ENCODE measurements at places on chromosomes 6 and 20. TPM values are rescaled to one million over a fixed set of nuclear protein-coding genes. Genes with fewer than 3 reads are reported as not detected.

Gene SRSF12
- 20.1 TPM for polyA plus RNA-seq

Gene SCAF8
- 65.7 TPM for polyA plus RNA-seq

DNA sequence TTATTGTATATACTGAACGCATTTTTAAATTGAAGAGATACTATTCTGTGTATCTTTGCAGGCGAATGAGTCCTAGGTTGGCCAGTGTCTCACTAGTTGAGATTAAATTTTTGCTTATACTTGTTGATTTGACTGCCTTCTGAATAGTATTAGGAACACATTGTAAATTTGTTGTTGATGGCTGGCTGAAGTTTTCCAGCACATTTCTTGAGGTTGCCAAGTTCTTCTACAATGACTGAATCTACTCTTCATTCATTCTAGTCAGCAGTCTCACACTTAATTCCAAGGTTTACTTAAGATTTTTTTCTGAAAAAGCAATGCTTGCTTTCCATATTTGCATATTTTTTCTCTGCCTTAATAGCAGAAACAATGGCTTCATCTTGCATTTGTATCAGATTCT lies 151.7 kb downstream of the ZFAND3 start:
- DNase-seq, result no peak

- DNase-seq, result no peak
These were observed 116.3 kb downstream of the ERMARD start for GRCh38 chr6:169867751-169868191.

Gene SIRPG
- not detected for polyA plus RNA-seq

Gene NECAB3
- polyA plus RNA-seq, result 13.3 TPM

DNA sequence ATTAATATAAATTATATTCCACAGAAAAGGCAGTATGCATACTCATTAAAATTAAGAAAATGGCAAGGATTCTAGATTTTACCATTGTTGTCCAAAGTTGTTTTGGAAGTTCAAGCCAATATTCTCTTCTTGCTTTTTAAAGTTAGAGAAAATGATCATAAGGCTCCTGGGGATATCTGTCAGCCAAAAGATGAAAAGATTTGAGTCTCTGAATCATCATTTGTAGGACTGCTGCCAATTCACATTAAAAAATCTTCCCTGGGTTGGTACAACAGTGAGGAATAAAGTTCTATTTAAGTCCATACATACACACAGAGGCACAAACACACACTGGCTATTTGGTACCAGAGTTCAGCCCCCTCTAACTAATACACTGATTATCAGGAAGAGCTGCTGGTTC lies 620.1 kb downstream of the COL12A1 start:
- DNase-seq, result no peak

- no peak for DNase-seq
These were observed 652.8 kb upstream of the CITED2 start for GRCh38 chr6:140027219-140027618.

- no peak for DNase-seq
These were observed 34.2 kb downstream of the KATNA1 start for GRCh38 chr6:149614337-149614736.

GRCh38 chr20:53130795-53131194 lies 158.6 kb downstream of the TSHZ2 start:
- no peak for DNase-seq

Gene SLC44A4
- polyA plus RNA-seq, result 52.6 TPM

DNA sequence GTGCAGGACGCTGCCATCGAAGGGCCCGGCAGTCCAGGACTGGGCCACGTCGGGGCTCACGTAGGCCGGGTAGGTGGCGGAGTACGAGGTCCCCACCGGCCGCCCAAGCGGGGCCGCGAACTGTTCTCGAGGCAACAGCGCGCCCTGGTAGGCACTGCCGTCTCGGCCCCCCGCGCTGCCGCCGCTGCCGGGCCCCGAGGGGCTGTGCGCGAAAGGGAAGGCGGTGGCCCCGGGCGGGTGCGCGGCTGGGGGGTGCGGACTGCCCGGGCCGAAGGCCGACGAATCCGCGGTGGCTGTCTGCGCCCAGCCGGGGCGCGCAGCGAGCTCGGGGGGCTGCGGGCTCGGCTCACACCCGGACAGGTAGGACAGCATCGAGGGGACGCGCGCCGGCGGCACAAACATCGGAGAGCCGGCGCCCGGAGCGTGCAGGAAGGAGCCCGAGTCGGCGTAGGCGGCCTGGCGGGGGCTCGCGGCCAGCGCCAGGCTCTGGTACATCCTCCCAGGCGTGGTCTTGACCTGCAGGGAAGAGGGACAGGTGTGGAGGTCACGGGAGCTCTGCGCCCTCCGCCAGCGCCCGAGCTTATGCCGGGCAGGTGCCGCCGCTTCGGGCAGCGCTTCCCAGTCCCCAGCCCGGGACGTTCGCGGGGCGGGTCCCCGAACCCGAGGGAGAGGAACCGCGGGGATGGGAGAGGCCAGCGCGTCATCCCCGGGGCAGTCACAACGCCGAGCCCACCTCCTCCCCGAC lies 596 bp downstream of the GATA5 start:
- DNase-seq, result no peak

- DNase-seq, result no peak
These were observed 55.3 kb downstream of the DNAAF9 start for GRCh38 chr20:3352202-3352601.

- DNase-seq, result no peak
These were observed 16.9 kb upstream of the SNAI1 start for GRCh38 chr20:49965781-49966305.

Gene LIME1
- 4.3 TPM for polyA plus RNA-seq

DNA sequence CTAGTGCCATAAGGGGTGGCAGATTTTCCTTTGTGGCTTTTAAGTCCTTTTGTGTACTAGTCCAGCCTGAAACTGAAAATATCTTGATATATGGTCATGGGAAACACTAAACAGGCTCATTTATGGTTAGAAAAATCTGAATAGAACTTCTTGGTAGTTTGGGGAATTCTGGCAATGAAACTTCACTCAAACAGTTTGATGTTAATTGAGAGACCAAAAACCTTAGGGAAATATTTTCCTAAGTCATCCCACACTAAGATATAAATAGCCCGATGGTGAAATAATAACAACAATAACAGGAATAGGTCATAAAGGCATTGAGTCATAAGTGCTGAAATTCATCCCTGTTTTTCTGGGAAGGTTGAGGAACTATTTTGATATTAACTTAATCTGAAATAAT lies 146.2 kb upstream of the SMLR1 start:
- no peak for DNase-seq

DNA sequence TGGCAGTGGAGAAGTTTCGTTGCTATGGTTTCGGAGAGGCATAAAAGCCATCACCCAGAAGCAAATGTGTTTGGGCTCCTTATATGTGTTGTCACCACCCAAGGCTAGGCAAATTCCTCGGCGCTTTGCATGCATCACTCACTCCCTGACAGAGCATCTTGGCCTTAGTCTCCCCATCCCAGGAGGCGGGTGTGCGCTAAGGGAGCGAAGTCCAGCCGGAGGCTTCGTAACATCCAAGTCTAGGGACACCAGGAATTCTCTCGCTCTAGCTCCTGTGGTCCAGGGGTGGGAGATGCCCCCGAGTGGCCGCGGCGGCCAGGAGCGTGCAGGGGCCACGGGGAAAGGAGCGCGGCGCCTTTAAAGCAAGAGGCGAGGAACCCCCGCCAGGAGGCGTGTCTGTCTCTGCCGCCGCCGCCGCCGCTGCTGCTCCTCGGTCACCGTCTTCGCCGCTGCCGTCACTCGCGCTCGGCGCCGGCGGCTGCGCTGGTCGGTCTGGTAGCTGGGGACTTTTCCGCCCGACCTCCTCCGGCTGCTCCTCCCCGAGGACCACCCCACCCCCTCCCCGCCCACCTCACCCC lies at the start of gene GRIK2:
Gene GRIK2, plus strand, starts transcription at position 458 of the 578 bp plus-strand sequence.
- no peak for DNase-seq

Gene SLC26A8
- polyA plus RNA-seq, result 0.47 TPM

DNA sequence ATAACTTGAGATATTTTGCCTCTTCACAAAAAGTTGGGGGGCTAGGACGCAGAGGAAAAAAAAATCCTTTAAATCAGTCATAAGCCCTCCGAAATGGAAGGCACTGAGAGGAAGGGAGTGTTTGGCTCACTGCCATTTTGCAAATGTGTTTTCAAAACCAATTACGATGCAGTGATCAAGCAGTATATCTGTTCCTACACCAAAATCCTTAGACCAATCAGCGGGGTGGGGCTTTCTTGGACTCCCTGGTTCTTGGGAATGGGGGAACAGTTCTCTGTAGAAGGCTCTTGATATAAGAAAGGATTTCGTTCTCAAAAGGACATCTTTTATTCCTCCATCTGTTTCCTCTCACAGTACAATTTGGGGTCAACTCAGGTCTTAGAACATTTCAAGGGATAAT lies 478.6 kb upstream of the JARID2 start:
- no peak for DNase-seq

GRCh38 chr6:105136431-105137350 lies 43.1 kb downstream of the POPDC3 start:
- peak; percentile 27 for DNase-seq

- no peak for DNase-seq
These were observed 59.0 kb upstream of the FAM184A start for GRCh38 chr6:119137194-119138072.

GRCh38 chr6:130754786-130755367 lies 72.3 kb upstream of the SMLR1 start:
- no peak for DNase-seq

- DNase-seq, result no peak
These were observed 116.6 kb downstream of the PLCB4 start for GRCh38 chr20:9185511-9185910.

- peak; percentile 71 for DNase-seq
These were observed at the start of gene TMEM200A for GRCh38 chr6:130365166-130366106. TSS of gene TMEM200A (plus strand) at chr6:130366017. CDS start at chr6:130440423, 74,406 bp downstream.

DNA sequence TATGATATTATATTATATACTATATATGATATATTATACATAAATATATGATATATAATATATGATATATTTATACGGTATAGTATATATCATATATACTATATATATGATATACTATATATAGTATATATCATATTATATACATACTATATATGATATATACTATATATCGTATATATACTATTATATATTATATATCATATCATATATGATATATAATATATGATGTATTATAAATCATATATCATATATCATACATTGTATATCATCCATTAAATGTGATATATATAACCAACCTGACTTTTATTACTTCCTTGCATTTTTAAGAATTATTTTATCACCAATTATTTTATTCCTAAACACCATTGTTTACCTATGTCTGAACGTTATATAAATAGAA lies 146.6 kb upstream of the PRSS16 start:
- no peak for DNase-seq

GRCh38 chr6:166814390-166814789 lies 142.0 kb downstream of the RNASET2 start:
- no peak for DNase-seq
